Small intestine (tissue), 16 donors: ENCODE measurements at places on chromosomes 2 and 18. TPM values are rescaled to one million over a fixed set of nuclear protein-coding genes. Genes with fewer than 3 reads are reported as not detected.

Gene CABYR
- polyA plus RNA-seq, result 1.2 TPM

Gene ASB18
- polyA plus RNA-seq, result not detected

- H3K4me1 ChIP-seq, result no peaks in the 10 kb centered on the region
- no peaks in the 10 kb centered on the region for H3K36me3 ChIP-seq
- H3K27me3 ChIP-seq, result no peaks in the 10 kb centered on the region
- no peak overlapping the region for H3K4me3 ChIP-seq
- no peak for DNase-seq
These were observed 195.6 kb upstream of the MC4R start for GRCh38 chr18:60568220-60568619.

DNA sequence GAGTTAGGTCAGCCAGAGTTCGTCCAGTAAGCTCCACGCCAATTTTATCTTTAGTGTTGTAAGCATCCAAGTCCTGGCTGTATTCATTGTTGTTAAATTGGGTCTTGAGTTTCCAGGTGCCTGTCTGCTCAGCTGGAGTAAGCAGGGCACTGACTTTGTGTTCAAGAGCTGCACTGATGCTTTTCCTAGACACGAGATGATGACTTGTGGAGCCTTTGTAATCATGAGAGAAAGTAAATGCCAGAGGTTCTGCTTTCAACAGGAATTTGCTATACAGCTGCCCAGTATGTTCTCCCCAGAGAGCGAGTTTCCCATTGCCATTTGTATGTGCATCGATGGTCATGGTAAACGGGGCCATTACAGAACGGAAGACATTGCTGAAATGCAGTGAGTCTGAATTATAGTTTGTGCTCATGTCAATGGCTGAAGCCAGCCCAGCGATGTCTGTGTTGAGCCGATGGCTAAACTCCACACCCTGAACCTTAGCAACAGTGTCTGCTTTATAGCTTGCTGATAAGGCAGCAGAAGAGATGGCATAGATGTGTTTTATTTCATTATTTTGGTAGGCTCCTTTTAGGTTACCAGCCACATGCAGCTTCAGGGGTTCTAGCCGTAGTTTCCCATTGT, 32.9 kb downstream of the APOB start:
- DNase-seq, result no peak
- H3K4me3 ChIP-seq, result no peak overlapping the region
- H3K36me3 ChIP-seq, result peaks cover 50% of the 10 kb centered on the region
- H3K27ac ChIP-seq, result no peak overlapping the region
- no peaks in the 10 kb centered on the region for H3K4me1 ChIP-seq

- no peak overlapping the region for H3K27ac ChIP-seq
- H3K36me3 ChIP-seq, result no peaks in the 10 kb centered on the region
- DNase-seq, result no peak
- H3K4me3 ChIP-seq, result no peak overlapping the region
- no peaks in the 10 kb centered on the region for H3K27me3 ChIP-seq
- H3K4me1 ChIP-seq, result no peaks in the 10 kb centered on the region
These were observed 655.9 kb downstream of the GALR1 start for GRCh38 chr18:77905449-77906055.

DNA sequence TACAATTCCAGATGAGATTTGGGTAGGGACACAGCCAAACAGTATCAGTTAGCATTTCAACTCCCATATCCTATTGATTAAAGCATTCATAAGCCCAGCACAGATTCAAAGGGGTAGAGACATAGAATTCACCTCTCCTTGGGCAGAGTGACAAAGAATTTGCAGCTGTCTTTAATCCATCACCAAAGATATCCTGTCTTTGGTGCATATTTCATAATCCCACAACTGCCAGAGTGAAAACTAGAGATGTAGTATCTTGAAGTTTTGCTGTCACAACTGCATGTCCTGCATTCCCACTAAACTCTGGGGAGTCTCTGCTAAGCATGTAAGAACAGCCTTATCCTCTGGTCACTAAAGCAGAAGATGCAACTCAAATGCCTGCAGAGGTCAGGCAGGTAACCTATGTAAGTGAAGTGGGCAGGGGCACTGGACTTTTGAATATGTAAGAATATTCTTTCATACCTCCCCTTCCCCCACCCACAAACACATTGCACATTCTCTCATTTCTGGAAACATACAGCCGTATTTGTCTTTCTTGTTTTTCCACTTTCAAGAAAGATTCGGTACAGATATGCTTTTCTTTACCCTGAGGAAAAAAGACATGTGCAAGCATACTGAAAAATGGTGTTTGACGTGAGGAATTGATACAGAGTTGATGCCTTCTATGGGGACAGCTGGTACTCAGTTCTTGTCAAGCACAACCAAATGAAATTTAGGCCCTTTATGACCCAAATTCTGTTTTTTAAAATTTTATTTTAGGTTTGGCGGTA, 283.1 kb downstream of the SP3 start:
- no peak for DNase-seq
- H3K4me3 ChIP-seq, result no peak overlapping the region
- H3K27me3 ChIP-seq, result no peaks in the 10 kb centered on the region
- no peaks in the 10 kb centered on the region for H3K4me1 ChIP-seq
- H3K36me3 ChIP-seq, result no peaks in the 10 kb centered on the region

DNA sequence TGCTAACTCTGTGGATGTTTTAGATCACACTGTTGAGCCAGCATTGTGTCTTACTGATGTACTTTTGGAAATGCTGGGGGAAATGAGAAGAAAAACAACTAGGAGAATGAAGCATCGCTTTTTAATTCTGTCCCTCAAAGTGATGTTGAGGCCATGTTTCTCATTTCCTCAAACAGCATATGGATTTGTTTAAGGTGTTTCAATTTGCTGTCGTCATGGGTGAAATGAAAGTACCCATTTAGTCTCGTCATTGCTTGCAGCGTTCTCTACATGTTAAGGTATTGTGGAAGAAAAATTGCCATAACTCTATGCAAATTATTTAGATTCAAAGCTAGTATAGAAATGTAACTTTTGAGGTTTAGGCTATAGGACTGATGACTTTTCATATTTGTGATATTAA, 151.3 kb downstream of the KCTD1 start:
- no peaks in the 10 kb centered on the region for H3K36me3 ChIP-seq
- H3K4me1 ChIP-seq, result no peaks in the 10 kb centered on the region
- no peaks in the 10 kb centered on the region for H3K27me3 ChIP-seq
- no peak overlapping the region for H3K27ac ChIP-seq
